ENCODE measurements at places on chromosomes 1 and 21. TPM values are rescaled to one million over a fixed set of nuclear protein-coding genes. Genes with fewer than 3 reads are reported as not detected.

GRCh38 chr1:68141071-68142021 is 90.9 kb upstream of the DIRAS3 start:
- DNase-seq: no peak

GRCh38 chr1:240991230-240991629 is 365.8 kb downstream of the RGS7 start:
- no peak for DNase-seq

DNA sequence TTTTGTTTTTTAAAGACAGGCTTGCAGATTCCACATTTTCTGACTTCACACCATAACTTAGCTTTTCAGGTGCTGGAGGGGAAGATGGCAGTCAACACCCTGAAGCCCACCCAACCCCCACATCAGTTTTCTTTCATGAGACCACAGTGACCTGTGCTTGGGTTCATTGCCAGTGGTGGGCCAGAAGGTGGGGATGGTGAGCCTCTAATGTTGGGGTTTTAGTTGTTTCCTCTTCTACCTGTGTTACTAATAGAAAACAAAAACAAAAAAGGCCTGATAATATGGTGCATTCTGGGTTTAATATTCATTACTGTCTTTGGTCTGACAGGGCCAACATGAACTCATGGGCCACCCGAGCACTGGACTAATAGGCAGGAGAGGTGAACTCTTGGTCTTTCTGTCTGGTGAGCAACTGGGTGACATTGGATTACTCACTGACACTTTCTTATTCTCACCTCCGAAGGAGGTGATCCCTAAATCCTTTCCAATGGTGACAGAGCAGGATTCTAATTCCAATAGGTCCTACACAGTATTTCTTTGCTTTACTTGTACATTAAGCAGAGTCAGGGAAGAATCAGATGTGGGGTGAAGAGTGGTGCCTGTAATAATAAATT is 132.8 kb downstream of the CLIC6 start:
- DNase-seq: peak; percentile 9

DNA sequence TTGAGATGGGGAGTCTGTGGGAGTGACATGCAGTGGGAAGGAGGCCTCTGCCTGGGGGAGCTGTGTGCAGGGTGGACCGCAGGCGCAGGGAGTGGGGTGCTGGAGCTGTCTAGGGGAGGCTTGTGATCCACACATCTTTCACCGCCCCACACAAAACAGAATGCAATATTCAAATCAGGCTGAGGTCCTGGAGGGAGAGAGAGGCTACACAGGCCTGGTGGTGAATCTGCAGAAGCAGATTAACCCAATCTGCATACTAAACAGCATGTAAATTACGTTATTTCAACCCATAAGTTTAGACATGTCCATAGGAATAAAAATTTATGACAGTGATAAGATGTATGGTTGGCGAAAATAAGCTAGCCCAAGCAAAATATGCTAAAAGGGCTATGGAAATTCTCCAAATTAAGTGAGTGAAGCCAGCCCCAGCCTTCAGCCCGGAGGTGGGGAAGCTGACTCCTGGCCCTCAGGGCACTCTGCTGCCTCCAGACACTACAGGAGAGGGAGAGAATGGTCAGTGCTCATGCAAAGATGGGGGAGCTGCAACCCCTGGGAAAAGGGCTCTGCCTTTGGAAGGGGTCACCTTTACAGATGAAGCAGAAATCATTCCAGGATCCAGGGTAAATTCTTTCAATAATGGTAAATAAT is 156.2 kb upstream of the CTTNBP2NL start:
- DNase-seq: no peak

DNA sequence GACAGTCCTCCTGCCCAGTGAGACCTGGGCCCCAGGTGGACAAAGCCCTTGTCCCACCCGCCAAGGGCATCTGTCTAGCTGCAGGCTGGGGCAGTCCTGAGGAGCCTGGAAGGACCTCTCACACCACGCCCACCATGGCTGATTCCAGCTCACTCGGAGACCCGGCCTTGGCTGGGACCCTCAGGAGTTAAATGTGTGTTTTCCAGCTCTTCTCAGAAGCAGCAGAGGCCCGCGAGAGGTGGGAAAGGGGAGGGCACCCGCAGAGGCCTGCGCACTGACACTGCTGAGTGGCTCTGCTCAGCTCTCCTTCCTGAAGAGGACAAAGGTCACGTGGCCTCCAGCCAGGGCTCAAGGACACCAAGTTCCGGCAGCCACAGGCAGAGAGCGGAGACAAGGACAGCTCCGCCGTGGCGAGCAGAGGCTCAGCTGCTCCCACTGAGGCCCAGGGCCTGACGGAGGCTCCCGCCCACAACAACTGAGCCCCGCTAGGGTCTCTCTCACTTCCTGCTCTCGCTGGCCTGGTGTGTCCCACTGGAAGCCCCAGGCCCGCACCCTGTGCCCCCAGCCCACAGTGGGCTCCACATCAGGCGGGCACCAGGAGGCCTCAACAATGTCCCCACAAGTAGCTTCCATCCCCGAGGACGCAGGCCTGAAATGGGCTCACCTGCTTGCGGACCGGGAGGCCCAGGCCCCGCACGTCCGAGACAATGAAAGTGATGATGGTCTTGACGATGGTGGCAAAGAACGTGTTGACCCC is 16.9 kb downstream of the SLC19A1 start:
- peak; percentile 5 for DNase-seq

Gene NFASC
- total RNA-seq: 44.0 TPM

Gene FMO4
- 30.1 TPM for total RNA-seq

Gene STMN1
- 16.8 TPM for total RNA-seq

Gene SAMSN1
- 6.1 TPM for total RNA-seq

- no peak for DNase-seq
Measured at GRCh38 chr1:32447469-32448185, 17.2 kb upstream of the ZBTB8B start.
